Peyer's patch (tissue), 4 donors: ENCODE measurements at places on chromosomes 7 and 10. TPM values are rescaled to one million over a fixed set of nuclear protein-coding genes. Genes with fewer than 3 reads are reported as not detected.
A peak's percentile ranks its signal among the peaks of the same experiment; 100 is the strongest.

- DNase-seq = peak; percentile 80
Observed at GRCh38 chr10:50990568-50991455, 83.5 kb upstream of the PRKG1 start.

DNA sequence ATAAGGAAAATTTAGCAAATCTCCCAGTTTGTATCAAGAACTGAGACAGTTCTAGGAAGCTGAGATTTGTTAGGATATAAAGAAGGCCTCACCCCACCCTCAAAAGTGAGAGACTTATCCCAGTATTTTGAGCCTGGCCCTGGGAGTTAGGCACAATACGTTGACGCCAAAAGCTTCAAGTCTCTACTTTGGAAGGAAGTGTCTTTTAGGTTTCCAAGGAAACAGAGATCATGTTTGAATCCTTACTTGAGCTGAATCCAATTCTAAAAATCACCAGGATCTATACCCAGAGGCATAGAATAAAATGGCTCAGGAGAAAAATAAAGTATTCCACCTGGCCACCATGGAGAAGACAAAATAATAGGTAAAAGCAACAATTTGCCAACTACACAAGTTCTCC lies 115.9 kb upstream of the NRG3 start:
- DNase-seq = no peak

GRCh38 chr7:86407291-86407690 lies 236.4 kb upstream of the GRM3 start:
- DNase-seq = no peak

The ADK gene
- 7.4 TPM for total RNA-seq

- no peak for DNase-seq
Observed at GRCh38 chr7:51111241-51111940, 205.2 kb downstream of the COBL start.

The TCAF2 gene
- total RNA-seq = 5.8 TPM

The RBM28 gene
- 19.1 TPM for total RNA-seq

The NUP205 gene
- 24.9 TPM for total RNA-seq

- DNase-seq = no peak
Observed at GRCh38 chr7:38828026-38828425, 81.0 kb downstream of the VPS41 start.

- DNase-seq = peak; percentile 78
Observed at GRCh38 chr10:119516381-119517234, 25.9 kb downstream of the RGS10 start.

- no peak for DNase-seq
Observed at GRCh38 chr10:61857746-61858145, 43.8 kb upstream of the ARID5B start.

GRCh38 chr7:5541087-5541992 lies 117.7 kb upstream of the TNRC18 start:
- no peak for DNase-seq

The HOXA7 gene
- 4.5 TPM for total RNA-seq

DNA sequence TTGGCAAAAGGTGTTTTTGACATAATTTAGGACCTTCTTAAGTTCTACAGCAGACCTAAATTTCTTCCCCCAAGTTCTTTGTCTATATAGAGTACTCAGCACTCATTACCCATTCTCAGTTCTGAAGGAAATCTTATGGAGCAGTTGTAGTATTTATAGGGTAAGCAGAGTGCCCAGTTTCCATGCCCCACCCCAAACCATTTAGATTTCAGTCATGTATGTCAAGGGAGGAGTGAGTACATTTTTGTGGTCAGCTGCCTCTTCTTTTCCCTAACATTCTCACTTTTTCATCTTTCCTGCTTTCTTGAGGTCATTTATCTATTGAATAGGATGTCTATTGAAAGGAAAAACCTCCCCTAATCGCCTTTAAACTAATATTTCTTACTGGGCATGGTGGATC lies 83.3 kb downstream of the KAT6B start:
- DNase-seq = no peak

DNA sequence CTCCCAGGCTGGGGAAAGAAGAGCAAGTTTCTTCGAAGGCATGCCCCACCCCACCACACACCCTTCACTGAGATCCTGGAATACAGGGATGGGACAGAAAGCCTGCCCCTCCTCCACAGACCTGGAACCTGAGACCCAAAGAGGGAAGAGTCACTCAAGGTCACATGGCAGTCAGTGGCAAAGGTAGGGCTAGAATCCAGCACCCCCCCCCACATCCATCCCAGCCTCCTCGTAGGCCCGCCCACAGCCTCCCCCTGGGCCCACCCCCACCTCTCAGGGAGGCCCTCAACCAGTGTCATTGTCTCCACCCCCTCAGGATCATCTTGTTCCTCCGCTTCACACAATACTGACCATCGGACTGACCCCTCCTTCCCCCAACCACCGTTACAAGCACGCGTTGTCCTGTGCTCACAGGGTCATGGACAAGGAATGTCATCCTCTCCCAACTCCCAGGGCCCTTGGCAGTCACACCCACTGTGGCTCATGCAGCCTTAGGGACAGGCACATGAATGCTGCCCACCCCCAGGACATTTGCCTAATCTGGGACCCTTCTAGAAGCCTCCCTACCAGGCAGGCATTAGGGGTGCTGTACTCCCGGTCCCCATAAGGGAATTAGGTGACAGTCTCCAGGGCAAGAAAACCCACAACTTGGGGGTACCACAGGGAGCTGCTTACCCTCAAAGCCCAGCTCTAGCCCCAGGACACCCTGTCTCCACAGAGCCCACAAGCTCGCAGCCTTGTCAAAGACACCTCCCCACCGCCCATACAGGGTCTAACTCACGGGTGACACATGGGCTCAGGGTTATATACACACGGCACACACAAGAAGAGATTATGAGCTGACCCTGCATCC lies 1.4 kb downstream of the KCNH2 start:
- DNase-seq = no peak

The BBIP1 gene
- 16.5 TPM for total RNA-seq
